ENCODE measurements at places on chromosomes 3 and 15.
A peak's percentile ranks its signal among the peaks of the same experiment; 100 is the strongest.

DNA sequence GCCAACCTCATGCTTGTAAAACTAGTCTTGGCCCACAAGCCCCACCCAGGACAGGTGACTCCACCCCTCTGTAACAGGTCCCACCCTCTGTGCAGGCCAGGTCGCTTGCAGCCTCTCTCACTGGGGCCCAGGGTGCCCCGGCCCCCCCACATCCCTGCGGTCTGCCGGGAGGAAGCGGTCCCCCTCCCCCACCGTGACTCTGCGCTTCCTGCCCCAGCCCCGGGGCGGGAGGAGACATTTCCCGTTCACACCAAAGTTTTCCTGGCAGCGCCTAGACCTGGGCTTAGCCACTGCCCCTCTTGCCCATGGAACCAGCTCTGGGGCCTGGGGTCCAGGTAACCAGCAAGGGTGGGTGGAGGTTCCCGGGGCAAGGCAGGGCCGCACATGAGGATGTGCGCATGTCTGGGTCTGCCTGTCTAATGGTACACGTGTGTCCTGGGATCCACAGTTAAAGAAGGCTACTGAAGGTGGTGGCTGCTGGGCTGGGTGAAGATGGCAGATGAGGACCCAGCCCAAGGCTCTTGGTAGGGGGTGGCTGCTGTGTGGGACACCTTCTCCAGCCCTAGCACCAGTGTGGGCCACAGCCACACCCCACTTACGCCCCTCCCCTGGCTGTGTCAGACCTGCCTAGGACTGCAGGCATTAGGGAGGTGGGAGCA lies 8.4 kb downstream of the NBEAL2 start:
- DNase-seq, result peak; percentile 77

DNA sequence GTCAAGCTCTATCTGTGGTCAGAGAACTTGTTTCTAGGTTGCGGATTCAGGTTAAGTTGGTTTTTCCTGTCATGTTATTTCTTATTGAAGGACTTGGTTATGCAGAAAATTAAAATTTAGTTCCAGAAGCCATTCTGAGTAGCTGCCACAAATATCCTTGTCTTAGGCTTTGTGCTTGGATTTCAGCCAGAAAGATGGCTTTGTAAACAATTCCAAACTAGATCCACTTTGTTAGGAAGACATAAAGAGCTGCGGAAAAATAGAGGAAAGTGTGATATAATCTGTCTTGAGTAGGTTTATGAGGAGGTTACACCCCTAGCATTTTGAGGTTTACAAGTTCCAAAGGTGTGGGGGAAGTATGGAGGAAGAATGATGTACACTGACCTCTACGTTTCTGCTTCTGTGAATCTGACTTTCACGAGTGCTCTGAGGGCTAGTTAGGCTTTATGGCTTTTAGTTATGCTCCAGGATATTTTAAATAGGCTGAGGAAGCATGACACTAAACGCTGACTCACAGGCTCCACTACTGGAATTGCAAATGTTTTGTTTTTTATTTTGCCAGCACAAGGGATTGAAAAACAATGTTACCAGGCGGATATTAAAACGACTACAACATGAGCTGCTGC lies 46.3 kb upstream of the UTS2B start:
- no peak for DNase-seq

DNA sequence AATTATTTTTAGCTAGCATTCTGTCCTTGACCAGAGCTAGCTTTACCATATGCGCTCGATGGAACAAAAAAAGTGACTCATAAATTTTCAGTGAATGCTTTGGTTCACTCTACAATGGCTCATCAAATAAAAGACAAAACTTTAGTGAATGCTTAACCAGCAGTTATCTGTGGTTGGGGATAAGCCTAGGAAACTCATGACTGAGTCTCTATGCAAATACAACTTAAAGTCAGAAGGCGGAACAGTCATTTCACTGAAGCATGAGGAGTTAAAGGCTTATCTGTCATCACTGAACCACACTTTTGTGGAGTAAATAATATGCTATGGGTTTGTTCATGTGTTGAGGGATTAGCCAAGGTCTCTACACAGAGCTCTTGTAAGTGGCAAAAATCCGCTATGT lies 308.4 kb downstream of the SQOR start:
- DNase-seq, result no peak

GRCh38 chr3:104190681-104191080 lies 1176.0 kb upstream of the ALCAM start:
- peak; percentile 21 for DNase-seq

DNA sequence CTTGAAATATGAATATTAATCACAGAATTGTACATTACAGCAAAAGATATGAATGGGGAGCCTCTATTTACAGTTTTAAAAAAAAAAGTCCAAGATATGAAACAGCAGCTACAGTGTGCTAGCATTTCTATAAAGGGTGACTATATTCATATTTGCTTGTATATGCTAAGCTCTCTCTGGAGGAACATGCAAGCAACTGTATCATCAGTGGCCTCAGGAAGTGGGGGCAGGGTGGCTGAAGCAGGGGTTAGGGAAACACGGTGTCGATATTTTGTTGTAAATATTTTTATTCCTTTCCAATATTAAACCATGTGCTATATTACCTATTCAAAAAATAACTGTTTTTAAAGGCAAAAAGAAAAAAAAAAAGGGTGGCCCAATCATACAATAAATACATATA lies 2.3 kb downstream of the UACA start:
- no peak for DNase-seq

Measured in GM23338 (cell line).